ENCODE measurements at places on chromosomes 13 and 19.

- DNase-seq: no peak
Observed at GRCh38 chr13:49679246-49679645, 12.0 kb downstream of the EBPL start.

DNA sequence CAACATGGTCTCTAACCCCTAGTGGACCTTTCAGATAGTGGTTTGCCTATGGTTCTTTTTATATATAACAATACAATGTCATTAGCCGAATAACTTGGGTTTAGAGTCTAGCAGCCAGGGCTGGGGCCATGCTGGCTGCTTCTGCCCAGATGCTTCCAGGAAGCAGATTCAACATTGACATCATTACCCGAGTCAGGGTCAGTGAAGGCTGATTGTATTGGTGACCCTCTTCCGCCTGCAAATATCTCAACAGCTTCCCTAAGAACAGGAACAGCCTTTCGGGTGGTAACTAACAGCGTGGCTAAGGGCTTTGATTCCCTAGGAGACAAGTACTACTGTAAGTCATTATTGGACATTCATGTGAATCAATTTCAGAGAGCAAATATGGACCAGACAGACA, 476.4 kb downstream of the UQCRFS1 start:
- DNase-seq: no peak

DNA sequence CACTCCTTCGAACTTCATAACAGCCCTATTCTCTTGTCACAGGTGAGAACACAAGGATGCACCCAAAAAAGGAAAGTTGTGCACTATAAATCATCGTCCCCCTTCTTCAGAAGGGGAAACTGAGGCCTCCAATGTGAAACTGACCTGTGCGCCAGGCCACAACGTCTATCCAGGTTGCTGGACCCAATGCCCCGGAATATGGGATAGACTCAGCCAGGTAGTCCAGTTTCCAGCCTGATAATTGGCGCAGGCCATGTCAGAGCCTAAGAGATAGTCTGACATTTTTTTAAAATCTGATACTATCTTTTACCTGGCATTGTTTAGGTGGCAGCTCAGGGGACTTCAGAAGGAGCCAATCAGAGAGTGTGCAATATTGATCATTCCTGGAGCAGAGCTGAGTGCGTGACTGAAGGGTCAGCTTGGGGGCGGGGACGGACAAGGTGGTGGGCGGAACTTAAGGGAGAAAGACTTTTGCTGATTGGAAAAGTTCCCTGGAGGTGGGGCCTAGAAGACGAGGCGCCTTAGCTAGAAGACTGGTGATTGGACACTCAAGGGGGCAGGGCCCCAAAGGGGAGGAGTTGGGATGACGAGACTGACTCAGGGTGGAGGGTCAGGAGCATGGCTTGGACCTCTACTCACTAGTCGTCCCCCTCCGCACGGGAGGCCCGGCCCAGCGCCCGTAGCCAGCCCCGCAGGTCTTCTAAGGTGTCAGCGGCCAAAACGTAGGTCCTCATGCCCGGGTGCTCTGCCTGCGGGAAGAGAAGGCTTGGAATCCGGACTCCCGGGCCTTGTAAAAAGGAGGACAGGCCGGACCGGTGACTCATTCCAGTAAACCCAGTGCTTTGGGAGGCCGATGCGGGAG, 8.5 kb downstream of the PLEKHA4 start:
- peak; percentile 41 for DNase-seq

- no peak for DNase-seq
Observed at GRCh38 chr13:71603255-71603654, 263.7 kb downstream of the DACH1 start.

GRCh38 chr19:1651568-1652291, 685 bp downstream of the TCF3 start:
- peak; percentile 64 for DNase-seq

- no peak for DNase-seq
Observed at GRCh38 chr19:33532859-33533460, 11.4 kb upstream of the PEPD start.

GRCh38 chr13:79525064-79525857, 44.3 kb downstream of the NDFIP2 start:
- no peak for DNase-seq

DNA sequence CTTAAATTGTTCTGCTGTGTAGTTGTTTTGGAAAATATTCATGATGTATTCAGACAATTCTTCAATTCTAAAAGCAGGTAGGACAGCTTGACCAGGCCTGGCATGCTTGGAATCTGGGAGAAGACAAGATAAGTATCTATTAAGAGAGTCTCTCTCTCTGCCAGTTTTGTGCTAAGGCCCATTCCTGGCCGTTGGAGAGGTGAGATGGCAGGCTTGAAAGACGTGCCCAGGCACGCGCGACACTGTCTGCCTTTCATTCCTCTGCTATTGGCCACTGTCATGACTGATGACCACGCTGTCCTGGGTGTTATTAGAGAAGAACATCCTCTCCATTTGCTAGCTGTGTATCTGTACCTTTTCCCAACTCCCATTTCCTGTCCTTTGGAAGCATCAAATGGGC, 90.3 kb downstream of the LHFPL6 start:
- DNase-seq: no peak

DNA sequence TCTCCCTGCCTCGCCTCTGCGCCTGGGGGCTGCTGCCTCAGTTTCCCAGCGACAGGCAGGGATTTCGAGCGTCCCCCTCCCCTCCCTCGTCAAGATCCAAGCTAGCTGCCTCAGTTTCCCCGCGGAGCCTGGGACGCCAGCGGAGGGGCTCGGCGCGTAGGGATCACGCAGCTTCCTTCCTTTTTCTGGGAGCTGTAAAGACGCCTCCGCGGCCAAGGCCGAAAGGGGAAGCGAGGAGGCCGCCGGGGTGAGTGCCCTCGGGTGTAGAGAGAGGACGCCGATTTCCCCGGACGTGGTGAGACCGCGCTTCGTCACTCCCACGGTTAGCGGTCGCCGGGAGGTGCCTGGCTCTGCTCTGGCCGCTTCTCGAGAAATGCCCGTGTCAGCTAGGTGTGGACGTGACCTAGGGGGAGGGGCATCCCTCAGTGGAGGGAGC, 722 bp upstream of the ICAM1 start:
- peak; percentile 86 for DNase-seq
